ENCODE measurements at places on chromosomes 4 and X.

- no peak for DNase-seq
Measured at GRCh38 chr4:154928640-154929257, 147.7 kb downstream of the RBM46 start.

DNA sequence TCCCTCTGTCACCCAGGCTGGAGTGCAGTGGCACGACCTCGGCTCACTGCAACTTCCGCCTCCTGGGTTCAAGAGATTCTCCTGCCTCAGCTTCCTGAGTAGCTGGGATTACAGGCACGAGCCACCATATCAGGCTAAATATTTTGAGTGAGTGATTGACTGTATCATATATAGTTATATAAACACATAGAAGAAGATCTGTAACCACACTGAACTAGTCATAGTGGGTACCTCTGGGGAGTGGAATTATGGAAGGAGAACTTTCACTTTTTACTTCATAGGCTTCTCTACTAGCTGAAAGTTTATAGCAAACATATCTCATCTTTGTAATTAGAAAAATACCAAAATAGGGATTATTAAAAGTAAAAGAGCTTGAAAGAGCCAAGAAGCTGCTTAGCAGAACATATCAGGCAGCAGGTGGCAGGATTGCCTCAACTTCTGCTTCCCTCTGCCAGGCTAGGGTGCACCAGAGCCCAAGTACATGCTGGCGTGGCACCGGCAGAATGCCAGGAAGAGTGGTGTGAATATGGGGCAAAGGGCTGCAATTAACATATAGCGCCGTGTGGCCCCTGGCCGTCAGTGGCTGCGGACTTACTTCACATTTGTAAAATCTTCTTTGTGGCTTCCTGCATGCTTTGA is 39.5 kb upstream of the CD40LG start:
- no peak for DNase-seq

DNA sequence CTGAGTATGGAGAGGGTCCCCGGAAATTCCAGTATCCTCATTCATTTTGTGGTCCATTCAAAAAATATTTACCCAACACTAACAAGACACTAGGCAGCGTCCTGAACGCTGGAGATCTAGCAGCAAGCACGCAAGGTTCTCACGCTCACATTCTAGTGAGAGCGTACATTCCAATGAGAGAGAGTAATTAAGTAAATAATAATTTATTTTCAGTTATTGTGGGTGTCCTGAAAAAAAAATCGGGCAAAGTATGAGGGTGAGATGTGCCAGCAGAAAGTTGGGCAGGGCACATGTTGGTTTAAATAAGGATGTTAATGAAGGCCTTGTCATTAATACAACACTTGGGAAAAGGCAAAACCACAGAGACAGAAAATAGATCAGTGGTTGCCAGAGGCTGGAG is 4.0 kb upstream of the TMEM156 start:
- no peak for DNase-seq

- no peak for DNase-seq
Measured at GRCh38 chr4:132827522-132827921, 321.6 kb upstream of the PCDH10 start.

DNA sequence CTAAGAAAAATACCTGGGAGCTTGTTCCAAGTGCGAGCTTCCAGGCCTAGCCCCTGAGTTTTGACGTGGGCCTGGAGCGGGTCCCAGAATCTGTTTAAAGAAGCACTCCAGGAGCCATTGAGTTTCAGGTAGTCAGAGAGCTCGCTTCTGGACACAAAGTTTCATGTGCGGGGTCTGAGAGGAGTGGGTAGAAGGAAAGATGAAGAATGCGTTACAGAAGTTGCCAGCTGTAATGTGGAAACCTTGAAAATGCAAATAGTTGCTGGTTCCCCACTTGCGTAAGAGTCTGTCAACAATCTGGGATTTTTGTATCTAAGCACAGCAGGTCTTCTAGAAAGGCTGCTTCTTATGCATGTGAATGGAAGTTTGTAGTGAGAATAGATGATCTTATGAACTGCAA is 77.5 kb upstream of the CLCN4 start:
- no peak for DNase-seq

DNA sequence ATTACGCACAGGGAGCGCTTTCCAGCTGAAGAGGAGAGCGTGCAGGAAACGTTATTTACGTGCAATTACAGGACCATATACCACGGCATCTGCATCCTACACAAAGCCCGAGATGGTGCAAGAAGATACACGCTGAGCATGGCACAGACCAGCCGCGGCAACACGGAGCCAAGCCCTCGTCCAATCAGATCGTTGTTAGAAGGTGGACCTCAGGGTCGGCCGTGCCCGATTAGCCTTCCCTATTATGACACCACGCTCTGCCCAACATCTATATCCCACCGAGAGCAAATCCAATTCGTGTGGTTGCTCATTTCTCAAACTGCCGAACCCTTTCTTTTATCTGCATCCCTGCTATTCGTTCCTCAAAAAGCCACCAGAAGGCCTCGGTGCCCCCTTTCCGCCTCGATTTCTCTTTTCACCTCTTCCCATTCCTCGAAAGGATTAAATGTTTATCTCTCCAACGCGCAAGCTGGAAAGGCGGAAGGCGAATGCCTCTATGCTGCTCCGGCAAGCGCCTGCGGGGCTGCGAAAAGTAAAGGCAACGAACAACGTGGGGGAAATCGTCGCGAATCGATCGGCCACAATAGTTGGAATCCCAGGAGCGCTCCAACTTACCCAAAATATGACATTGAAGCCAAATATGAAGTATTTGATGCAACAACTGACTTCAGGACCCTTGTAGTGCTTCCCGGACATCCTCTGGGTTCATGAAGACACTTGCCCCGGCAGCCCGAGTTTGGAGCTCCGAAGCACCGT is 702 bp downstream of the TSPAN5 start:
- peak; percentile 46 for DNase-seq

DNA sequence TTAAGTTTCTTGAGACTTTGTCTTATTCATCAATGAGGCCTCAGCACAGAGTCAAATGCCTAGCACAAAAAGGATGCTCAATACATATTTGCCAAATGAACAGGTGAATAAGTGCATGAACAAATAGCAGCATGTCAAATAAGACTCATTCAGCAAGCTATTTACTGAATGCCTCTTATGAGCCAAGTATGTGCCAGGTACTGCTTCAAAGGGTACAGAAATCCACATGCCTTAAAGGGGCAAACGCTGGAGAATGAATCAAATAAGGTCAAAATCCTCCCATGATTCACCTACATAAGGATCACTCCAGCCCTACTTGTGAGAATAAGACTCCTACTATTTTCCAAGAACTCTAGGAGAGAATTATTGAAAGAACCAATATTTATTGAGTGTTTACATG is 260.2 kb upstream of the CPEB2 start:
- no peak for DNase-seq

- DNase-seq, result no peak
Measured at GRCh38 chrX:66544181-66544580, 94.7 kb downstream of the EDA2R start.

GRCh38 chrX:47933946-47934345 is 69.8 kb downstream of the ZNF182 start:
- no peak for DNase-seq

DNA sequence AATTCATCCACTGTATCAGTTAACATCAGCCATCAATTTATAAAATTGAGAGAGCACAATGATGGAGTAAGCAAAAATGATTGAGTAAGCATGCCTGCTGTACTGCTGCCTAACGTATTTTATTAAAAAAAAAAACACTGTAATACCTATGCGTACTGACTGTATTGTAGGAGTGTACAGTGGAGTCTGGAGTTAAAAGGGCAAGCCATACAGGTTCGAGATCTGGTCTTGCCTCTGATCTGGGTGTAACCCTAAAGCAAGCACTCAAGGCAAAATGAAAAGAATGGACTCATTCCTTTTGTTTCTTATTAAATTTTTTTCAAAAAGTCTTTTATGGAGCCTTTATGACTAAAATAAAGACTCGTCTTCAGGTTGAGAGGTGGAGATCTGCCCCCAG is 894.2 kb upstream of the INTU start:
- no peak for DNase-seq

DNA sequence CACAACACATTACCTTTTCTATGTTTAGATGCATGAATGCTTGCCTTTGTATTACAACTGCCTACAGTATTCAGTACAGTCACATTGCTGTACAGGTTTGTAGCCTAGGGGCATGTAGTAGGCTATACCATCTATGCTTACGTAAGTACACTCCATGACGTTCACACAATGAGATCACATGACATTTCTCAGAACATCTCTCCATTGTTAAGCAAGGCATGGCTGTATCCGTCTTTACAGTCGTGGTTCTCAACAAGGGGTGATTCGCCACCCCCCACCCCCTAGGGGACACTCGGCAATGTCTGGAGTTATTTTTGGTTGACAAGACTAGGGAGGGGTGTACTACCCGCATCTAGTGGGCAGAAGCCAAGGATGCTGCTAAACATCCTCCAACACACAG is 12.1 kb downstream of the CD99L2 start:
- DNase-seq, result no peak

DNA sequence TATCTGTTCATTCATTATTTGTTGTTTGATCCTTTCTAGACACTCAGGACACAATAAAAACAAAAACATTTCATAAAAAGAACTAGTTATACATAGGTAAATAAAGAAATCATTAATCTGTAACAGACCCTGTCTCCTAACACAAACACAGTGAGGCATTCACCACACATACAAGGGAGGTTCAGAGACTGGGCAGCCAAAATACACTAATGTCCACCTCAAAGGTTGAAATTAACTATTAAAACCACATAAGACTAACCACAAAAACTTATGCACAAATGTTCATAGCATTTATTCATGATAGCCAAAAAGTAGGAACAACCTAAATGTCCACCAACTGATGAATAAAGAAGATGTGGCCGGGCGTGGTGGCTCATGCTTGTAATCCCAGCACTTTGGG is 7.8 kb downstream of the PAPSS1 start:
- no peak for DNase-seq

GRCh38 chrX:31298916-31299315 is 227.1 kb upstream of the FTHL17 start:
- DNase-seq, result no peak

- no peak for DNase-seq
Measured at GRCh38 chrX:22969411-22969810, 30.3 kb upstream of the DDX53 start.

DNA sequence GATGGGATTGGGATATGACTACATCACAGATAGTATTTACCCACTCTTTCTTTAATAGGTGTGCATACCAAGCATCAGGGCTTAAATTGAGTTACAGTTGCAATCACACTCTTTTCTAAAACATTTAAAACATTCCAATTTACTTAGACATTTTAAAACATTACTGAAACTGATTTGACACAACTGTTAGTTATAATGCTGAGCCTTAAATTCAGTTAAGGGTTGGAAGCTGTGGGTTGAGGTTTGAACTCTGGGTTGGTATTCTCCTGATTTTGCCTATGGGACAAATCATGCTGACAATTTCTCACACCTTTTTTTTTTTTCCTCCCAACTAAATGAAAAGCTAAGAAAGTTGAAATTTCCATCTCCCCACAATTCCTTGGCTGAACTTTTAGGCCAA is 16.3 kb downstream of the SLIT2 start:
- DNase-seq, result no peak

GRCh38 chr4:55910140-55910539 is 38.6 kb upstream of the CEP135 start:
- no peak for DNase-seq

DNA sequence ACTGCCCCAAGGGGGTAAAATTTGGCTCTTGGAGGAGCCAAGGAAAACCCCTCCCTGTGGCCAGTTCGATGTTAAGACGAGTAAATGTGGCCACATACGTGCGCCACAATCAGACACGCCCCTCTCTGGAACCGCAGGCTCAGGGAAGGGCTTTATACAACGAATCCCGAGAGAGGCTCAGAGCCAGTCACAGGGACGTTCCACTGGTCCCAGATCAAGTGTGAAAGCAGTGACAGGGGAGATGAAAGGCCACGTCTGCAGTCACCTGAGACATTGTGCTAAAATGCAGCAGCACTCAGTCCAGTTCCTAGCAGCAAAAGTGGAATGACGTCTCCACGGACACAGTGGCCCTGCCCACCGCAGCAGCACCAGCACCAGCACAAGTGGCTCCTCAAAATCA is 68.0 kb downstream of the ACOX3 start:
- DNase-seq, result no peak

GRCh38 chr4:5588046-5588445 is 120.3 kb downstream of the EVC2 start:
- no peak for DNase-seq

DNA sequence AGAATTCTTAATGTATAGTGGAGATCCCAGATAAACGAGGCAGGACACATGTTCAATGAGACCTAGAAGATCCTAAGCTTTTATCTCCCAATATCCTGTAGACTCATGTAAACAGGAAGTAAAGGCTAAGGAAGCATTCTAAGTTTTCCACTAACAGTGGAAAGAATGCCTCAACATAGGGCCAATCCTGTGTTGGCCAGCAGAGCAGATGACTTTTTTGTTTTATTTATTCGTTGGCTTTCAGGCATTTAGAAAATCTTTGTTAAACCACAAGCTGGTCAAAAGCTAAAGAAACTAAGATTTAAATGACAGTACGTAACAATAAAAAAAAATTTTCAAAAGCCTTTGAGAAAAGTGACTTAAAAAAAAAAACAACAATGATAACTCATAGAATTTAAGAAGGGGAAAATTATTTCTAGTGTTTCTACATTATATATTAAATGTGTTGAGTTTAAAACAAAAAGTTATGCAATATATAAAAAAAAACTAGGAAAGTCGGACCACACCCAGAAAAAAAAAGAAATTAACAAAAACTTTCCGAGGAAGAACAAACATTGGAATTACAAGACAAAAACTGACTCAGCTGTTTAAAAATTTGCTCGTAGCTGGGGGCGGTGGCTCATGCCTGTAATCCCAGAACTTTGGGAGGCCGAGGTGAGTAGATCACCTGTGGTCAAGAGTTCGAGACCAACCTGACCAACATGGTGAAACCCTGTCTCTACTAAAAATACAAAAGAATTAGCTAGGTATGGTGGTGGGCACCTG is 759.3 kb downstream of the FSTL5 start:
- no peak for DNase-seq

- DNase-seq, result no peak
Measured at GRCh38 chrX:15653961-15654360, 10.6 kb downstream of the CLTRN start.

DNA sequence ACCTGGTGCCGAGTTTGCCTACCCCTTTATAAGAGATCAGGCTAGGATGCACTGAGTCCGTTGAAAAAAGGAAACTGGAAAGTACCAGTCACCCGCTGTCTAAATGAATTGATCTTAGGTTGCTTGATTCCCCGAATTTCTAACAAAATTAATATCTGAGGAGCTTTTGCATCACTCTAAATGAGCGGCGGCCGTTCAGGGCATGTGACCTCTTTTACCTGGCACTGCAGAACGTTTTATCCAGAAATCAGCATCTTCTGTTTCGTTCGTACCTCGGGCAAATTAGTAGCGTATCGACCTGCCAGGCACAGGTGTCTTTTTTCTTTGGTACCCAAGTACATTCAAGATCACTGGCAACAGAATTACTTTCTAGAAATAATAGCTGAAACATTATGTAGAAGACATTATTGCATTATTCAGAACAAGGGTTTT is 876 bp downstream of the KLHL2 start:
- DNase-seq, result no peak

DNA sequence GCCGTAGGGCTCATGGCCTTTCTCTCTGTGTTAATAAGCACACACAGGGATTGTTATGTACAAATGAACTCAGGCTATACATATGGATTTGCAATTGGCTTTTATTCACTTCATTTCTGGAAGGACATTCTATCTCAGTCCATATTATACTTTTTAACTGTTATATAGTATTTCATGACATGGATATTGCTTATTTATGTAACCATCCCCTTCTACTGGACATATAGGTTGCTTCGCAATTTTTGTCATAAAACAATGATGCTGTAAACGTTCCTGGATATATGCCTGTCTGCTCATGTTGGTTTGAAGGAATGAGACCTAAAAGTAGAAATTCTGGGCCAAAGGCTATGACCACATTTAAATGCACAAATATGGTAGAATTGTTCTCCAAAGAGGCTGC is 158.1 kb downstream of the BCOR start:
- DNase-seq, result no peak
